ENCODE measurements at places on chromosomes 5 and 9.
A peak's percentile ranks its signal among the peaks of the same experiment; 100 is the strongest.

DNA sequence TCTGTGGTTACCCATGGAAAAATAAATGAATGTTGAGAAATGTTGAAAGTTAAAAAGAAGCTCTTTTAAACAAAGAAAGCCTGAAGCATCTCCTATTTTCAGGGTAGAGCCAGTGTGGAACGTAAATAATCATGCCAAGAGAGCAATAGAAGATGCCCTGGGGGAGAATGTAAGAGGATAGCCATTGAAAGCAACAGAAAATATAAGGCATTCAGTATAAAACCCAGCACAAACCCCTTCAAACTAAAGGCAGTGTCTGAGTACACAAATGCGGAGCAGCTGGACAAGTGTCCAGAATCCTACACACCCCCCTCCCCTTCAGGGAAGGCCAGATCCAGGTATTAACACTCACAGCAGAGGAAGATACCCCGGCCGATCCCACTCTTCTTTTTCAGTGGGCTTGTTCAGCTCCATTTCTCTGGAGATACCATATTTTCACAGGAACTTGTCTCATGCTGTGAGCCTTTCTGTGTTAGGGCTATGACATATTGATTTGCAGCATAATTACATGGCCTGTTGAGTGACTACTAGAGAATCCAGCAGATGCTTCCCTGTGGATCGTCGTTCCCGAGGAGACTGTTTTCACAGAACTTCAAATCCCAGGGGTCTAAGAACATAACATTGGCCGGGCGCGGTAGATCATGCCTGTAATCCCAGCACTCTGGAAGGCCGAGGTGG, 101.2 kb downstream of the PLK2 start:
- DNase-seq, result no peak

- DNase-seq, result no peak
Observed at GRCh38 chr9:117145081-117145480, 269.8 kb downstream of the ASTN2 start.

DNA sequence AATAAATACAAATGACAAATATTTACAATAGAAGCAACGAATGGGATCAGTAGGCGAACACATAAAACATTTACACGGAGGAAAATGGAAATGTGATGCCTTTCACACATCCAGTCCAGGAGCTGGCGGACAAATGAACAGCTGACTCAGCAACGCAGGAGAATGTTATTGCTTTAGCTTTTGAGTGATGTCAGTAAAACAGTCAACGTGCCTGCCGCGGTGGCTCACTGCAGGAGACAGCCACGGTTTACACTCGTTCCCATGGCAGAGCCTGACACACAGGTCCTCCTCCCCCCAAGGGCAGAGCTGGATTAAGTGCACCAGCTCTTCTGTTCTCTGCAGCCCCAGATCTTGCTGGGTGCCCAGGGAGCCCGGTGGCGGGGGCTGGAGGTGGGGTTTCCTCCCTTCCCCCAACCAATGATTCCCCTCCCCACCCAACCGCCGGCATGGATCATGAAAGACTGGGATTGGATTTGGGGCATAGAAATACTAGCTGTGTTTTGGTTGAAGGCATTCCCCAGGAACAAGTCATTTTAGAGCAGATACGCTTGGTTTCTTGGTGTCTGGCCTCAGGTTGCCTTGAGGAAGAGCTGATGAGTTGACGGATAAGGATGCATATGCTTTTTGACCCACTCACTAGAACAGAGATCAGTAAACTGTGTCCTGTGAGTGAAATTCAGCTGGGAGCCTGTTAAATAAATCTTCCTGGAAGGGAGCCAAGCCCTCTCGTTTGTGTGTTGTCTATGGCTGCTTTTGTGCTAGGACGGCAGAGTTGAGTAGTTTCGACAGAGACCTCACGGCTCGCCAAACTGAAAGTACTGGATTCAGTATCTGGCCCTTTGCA, 12.5 kb downstream of the STC2 start:
- no peak for DNase-seq

GRCh38 chr5:105632043-105632442, 2038.7 kb downstream of the EFNA5 start:
- DNase-seq, result no peak

- no peak for DNase-seq
Observed at GRCh38 chr9:3330792-3331420, 194.9 kb downstream of the RFX3 start.

GRCh38 chr5:149959406-149960236, 937 bp upstream of the SLC26A2 start:
- DNase-seq, result peak; percentile 80

GRCh38 chr5:116529615-116530014, 45.0 kb downstream of the SEMA6A start:
- DNase-seq, result no peak

- no peak for DNase-seq
Observed at GRCh38 chr5:59099270-59099994, 516.6 kb downstream of the RAB3C start.

DNA sequence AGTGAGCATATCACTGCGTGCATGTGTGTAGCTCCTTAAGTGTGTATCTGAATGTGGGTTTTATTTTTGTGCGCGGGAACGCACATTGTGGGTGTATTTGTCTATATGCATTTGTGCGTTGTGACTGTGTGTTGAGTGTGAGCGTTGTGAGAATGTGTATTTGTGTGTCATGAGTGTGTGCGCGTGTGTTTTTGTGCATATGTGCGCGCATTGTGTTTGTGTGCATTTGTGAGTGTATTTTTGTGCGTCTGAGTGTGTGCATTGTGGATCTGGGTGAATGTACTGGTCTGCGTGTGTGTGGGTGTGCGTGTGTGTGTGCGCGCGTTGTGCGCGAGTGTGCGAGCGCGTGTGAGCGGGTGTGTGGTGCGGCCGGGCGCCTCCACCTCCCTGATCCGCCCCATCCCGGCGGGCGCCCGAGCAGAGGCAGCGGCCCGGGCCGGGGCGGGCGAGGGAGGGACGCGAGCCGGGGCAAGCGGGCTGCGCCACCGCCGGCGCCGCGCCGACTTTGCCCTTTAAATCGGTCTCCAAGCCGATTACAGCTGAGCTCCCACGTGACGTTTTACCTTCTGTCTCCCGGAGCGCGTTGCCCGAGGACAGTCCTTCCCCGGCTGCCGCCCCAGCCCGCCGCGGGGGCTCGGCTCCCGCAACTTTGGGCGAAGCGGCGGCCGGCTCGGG, at the start of gene RASGRF2:
Gene RASGRF2 (plus strand): TSS at position 596 of the 675 bp plus-strand sequence. CDS start 376 bp downstream, outside the sequence.
- no peak for DNase-seq

GRCh38 chr5:124102486-124102885, 590.5 kb downstream of the CSNK1G3 start:
- DNase-seq, result no peak

GRCh38 chr9:123482295-123482968, 126.4 kb downstream of the CRB2 start:
- DNase-seq, result no peak

GRCh38 chr9:109779711-109780452, at the start of gene PALM2AKAP2:
Gene PALM2AKAP2, plus strand, starts transcription at chr9:109780198. Its CDS starts 291 bp downstream, at chr9:109780489.
- DNase-seq, result peak; percentile 1

DNA sequence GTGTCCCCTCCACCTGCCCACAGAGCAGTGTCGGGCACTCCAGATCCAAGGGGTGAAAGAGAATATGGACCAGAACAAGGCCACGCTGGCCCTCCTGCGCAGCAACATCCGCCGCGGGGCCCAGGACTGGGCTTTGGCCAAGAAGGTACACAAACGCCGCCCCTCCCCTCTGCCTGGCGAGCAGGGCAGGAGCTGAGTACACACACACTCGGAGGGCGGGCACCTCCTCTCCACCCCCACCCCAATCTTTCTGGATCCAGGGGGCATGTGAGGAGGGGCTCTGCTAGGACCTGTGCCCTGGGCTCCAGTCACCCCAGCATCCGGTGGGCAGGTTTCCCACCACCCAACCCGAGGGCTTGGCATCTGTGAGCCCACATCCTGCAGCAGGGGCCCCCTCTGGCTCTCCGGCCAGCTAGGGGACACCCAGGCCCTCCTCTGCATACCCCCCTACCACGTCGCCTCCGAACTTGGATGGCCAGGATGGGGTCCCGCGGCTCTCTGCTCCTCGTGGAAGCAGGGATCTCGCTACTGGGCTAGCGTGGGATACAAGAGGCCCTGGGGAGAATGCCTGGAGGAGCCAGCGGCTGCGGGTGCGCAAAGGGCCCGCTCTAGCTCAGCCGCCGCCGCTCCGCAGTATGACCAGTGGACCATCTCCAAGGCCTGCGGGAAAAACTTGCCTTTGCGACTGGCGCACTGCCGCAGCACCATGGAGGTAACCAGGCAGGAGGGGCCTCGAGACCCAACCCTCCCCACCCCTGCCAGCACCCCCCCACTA, 3.1 kb downstream of the CCDC183 start:
- no peak for DNase-seq

DNA sequence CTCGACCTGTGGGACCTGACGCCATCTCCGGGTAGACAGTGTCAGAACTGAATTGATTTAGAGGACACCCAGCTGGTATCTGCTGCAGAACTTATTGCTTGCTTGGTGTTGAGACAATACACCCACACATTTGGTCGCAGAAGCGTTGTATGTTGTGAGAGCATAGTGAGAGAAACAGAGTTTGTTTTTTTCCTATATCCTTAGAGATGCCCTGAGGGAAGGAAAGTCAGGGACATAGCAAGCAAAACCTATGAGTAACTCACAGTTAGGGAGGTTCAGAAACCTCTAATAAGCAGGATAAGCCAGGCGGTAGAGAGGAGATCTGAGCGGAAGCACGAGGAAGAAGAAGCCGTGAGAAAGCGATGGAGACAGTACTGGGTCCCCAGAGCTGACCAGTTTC, 59.8 kb downstream of the PTCD2 start:
- no peak for DNase-seq

GRCh38 chr5:147635882-147636728, 126.2 kb upstream of the DPYSL3 start:
- no peak for DNase-seq

DNA sequence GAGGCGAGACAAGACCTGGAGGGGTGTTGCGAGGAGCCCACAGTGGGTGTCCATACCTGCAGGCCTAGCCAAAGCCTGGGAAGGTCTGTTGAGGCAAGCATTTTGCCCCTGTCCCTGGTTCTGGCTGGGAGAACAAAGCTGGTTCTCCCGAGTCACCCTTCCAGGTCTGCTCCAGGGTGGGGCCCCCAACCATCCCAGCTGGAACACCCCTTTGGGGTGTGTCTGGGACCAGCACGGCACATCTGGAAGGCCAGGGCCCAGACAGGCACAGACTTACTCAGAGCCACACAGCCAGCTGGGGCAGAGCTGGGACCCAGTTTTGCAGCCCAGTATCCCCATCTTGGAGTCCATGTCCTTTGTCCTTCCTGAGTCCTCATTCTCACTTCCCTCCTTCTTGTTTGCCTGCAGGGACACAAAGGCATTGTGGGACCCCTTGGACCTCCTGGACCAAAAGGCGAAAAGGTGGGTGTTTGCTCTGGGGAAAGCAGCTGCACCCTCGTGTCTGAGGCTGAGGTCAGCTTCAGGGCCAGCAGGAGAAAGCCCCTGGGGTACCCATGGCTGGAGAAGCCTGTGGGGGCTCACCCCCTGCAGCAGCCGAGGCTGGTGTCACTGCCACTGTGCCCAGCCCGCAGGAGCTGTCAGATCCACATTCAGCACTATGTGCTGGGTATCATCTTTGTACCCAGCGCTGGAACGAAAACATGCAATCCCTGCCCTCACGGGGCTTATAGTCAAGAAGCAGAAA, 38.4 kb upstream of the ORM1 start:
- no peak for DNase-seq

- DNase-seq, result no peak
Observed at GRCh38 chr9:136299116-136299515, 4.8 kb downstream of the CCDC187 start.

GRCh38 chr5:164345853-164346252, 840.4 kb downstream of the MAT2B start:
- DNase-seq, result no peak

DNA sequence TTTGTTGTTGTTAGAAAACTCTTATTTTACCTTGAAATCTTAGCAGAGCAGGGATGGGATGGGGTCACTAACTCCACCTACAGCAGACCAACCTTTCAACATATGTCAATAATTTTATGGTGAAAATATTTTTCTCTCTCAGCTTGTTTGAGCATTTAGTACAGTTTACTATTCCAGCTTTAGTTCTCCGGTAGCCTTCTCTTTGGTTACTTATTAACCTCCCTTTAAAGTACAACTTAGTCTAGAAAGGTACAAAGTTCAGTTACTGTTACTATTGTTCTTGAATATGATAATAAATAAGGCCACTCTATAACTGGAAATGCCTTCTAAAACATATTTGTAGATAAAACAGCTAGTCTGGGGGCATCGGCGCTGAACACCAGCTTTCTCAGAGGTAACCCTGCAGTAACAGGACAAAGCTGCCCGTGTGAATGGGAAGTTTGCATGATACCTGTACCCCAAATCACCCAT, 233.3 kb downstream of the PCSK1 start:
- DNase-seq, result no peak

DNA sequence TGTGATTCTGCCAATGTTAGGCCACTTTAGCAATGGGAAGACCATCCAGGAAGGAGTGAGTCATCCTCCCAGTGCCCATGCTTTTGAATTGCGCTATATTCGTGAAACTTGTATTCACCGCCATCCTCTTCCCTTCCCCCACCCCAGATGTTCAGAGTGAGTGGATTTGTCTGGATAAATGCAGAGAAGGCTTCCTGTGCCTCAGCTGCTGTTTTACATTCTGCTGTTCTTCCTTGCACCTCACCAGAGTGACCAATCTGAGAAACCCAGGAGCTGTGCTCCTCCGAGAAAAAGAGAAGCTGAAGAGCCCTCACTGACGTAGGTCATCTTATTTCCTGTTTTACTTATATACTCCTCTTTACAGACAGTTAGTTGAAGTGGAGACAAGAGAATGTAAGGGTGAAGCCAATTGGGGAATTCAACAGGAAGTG, 24.6 kb upstream of the SVEP1 start:
- peak; percentile 88 for DNase-seq
